ENCODE measurements at places on chromosomes 3 and 15. TPM values are rescaled to one million over a fixed set of nuclear protein-coding genes. Genes with fewer than 3 reads are reported as not detected.

GRCh38 chr3:100899440-100900091 lies 93.7 kb downstream of the ABI3BP start:
- no peak overlapping the region for H3K4me3 ChIP-seq
- DNase-seq = no peak
- H3K4me1 ChIP-seq = no peaks in the 10 kb centered on the region
- no peaks in the 10 kb centered on the region for H3K36me3 ChIP-seq
- no peak overlapping the region for H3K27ac ChIP-seq

- no peak overlapping the region for H3K27ac ChIP-seq
- H3K4me1 ChIP-seq = peaks cover 2% of the 10 kb centered on the region
- peaks cover 11% of the 10 kb centered on the region for H3K36me3 ChIP-seq
- peaks cover 2% of the 10 kb centered on the region for H3K27me3 ChIP-seq
These were observed 533.1 kb upstream of the NAALADL2 start for GRCh38 chr3:174325834-174326700.

GRCh38 chr3:102233881-102234280 lies 200.9 kb upstream of the ZPLD1 start:
- no peak overlapping the region for H3K4me3 ChIP-seq
- peaks cover 1% of the 10 kb centered on the region for H3K4me1 ChIP-seq
- H3K27me3 ChIP-seq = no peaks in the 10 kb centered on the region
- no peaks in the 10 kb centered on the region for H3K36me3 ChIP-seq
- H3K27ac ChIP-seq = no peak overlapping the region

Gene UBA7
- polyA plus RNA-seq = 33.5 TPM

- H3K27ac ChIP-seq = no peak overlapping the region
- H3K4me1 ChIP-seq = no peaks in the 10 kb centered on the region
- peaks cover 15% of the 10 kb centered on the region for H3K27me3 ChIP-seq
- H3K36me3 ChIP-seq = no peaks in the 10 kb centered on the region
- H3K4me3 ChIP-seq = no peak overlapping the region
- no peak for DNase-seq
These were observed 50.8 kb upstream of the NSMCE3 start for GRCh38 chr15:29320420-29320819.

DNA sequence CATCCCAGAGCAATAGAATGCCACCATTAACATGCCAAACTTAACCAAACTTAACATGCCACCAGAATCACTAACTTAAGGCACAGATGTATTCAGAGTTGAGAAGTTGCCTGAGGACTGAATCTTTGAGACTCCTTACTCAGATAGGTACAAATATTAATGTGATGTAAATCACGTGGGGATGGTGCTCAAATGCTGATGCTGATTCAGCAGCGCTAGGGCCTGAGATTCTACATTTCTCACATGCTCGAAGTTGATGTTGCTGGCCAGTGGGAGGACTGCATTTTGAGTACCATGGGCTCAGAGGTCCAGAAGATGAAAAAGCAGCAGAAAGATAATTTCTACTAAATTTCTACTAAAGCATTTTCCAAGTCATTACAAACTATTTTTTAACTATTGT lies 54.1 kb downstream of the RPL22L1 start:
- H3K27ac ChIP-seq = no peak overlapping the region
- H3K4me3 ChIP-seq = no peak overlapping the region
- no peaks in the 10 kb centered on the region for H3K36me3 ChIP-seq
- no peak for DNase-seq
- H3K4me1 ChIP-seq = no peaks in the 10 kb centered on the region

- no peaks in the 10 kb centered on the region for H3K36me3 ChIP-seq
- no peak for DNase-seq
- H3K27ac ChIP-seq = no peak overlapping the region
- H3K4me1 ChIP-seq = no peaks in the 10 kb centered on the region
- H3K27me3 ChIP-seq = peaks cover 4% of the 10 kb centered on the region
These were observed 588.4 kb downstream of the UNC13C start for GRCh38 chr15:54566654-54567053.

GRCh38 chr3:159030886-159031679 lies 229.2 kb downstream of the MFSD1 start:
- no peak overlapping the region for H3K27ac ChIP-seq
- no peaks in the 10 kb centered on the region for H3K27me3 ChIP-seq
- H3K4me1 ChIP-seq = no peaks in the 10 kb centered on the region
- H3K36me3 ChIP-seq = no peaks in the 10 kb centered on the region
- DNase-seq = no peak
- H3K4me3 ChIP-seq = no peak overlapping the region

DNA sequence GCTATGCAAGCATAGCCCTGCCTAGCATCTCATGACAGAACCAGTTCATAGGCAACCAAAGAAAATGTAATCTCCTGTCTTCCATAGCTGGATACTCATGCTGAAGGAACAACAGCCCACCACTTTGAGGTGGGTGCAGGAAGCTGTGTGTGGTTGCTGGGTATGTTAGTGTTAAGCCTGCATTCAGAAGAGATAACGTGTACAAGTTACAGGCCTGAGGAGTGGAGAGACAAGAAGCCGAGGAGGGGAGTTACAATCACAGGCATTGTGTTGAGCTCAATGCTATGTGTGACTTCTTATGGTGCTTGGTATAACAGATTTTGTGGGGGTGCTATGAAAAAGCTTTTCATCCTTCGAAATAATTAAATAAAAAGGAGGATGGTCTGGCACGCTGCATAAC lies 42.8 kb upstream of the SECISBP2L start:
- DNase-seq = no peak
- H3K4me3 ChIP-seq = no peak overlapping the region
- no peaks in the 10 kb centered on the region for H3K36me3 ChIP-seq
- H3K27me3 ChIP-seq = no peaks in the 10 kb centered on the region
- H3K27ac ChIP-seq = no peak overlapping the region
- no peaks in the 10 kb centered on the region for H3K4me1 ChIP-seq

- H3K36me3 ChIP-seq = no peaks in the 10 kb centered on the region
- H3K27me3 ChIP-seq = peaks cover 3% of the 10 kb centered on the region
- H3K4me3 ChIP-seq = no peak overlapping the region
- DNase-seq = no peak
- no peak overlapping the region for H3K27ac ChIP-seq
These were observed 10.5 kb downstream of the MYRIP start for GRCh38 chr3:39819899-39820298.

Measured in naive thymus-derived CD8-positive, alpha-beta T cell (primary cell).